AML-193 (cell line): ENCODE measurements at places on chromosomes 2 and 18.

DNA sequence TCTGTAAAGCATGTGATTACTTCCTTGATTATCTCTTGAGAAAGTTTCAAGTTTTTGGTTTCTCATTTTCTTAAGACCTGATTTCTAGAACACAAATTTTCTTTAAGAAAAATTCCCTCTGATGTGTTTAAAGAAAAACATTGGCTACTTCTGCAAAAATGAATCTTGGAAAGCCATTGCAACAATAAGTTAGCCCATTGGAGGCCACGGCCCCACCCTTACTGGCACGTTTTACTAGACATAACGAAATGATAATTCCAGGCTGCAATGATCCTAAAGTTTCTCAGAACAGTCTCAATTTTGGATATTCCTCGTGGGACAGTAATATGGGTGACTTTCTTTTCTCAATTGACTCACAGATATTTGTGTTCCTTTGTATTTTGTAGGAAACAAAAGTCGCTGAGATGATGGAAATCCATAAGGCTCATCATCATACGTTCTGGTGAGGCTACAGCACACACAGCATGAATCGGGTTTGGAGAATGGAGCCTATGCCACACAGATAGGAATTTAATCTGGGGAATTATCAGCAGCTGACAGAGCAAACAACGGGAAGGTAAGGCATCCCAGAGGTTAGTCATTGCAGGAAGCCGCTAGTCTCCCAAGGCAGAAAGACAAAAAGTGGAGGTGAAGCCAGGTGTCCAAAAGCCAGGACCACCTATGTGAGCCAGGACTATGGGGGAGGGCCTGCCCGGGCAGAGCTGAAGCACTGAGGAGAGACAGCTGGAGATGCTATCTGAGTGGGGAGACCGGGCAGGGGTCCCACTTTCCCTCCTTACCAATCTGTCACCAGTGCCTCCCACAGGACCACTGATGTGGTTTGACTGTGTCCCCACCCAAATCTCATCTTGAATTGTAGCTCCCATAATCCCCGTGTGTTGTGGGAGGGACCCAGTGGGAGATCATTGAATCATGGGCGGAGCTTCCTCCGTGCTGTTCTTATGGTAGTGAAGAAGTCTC is 35.9 kb downstream of the SOWAHC start:
- no peak for DNase-seq

DNA sequence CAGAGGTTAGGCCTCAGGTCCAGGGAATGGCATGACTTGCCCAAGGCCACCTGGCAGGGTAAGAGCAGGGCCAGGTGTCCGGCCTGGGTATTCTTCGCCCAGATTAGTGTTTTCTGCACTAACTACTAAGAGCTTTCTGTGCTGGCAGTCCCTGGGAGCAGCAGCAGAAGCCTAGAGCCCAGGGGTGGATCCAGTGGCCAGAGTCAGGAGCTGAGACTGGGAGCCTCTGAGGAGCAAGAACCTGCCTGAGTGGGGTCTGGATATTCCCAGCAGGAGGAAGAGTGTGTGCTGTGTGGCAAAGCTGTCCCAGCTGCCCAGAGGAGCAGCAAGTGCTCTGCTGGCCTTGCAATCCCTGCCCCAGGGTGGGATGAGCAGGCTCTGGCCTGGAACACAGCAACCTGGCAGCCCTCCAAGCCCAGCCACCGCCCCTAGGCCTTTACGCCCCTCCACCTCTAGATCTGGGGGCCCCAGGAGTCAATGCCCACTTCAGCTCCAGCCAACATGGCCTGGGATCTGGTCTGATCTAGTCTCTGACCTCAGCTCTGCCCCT is 30.7 kb upstream of the GPAT2 start:
- DNase-seq = no peak

GRCh38 chr18:56662902-56663301 is 11.7 kb downstream of the WDR7 start:
- DNase-seq = no peak

GRCh38 chr18:76323891-76324290 is 171.2 kb downstream of the ZNF516 start:
- DNase-seq = no peak

DNA sequence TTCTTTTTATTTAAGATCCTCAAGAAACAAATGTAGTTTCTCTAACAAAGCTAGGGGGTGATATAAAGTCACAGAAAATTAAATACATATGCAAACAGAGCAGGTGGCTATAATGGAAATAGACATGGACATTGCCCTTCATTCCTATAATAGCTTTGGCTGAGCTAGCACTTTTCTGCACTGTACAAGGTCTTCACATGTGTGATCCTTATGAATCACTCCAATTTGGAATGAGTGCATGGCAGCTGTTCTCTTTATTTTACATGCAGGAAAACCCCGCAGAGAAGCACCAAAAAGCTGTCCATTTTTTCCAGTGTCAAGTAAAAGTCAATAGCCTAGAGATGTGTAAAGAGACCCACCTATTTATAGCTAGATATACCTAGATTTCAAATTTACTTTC is 747.4 kb upstream of the SLC8A1 start:
- DNase-seq = no peak
